ENCODE measurements at places on chromosomes 2 and 18. TPM values are rescaled to one million over a fixed set of nuclear protein-coding genes. Genes with fewer than 3 reads are reported as not detected.

The OTX1 gene
- total RNA-seq, result not detected

- DNase-seq, result no peak
Observed at GRCh38 chr2:145765874-145766273, 1246.0 kb upstream of the ZEB2 start.

- no peak for DNase-seq
Observed at GRCh38 chr2:160375802-160376469, 117.7 kb downstream of the RBMS1 start.

- no peak for DNase-seq
Observed at GRCh38 chr2:171176516-171176915, 15.8 kb upstream of the TLK1 start.
